Activated gamma-delta T cell treated with Interleukin-2 at 50 U/mL for 16 hours (primary cell): ENCODE measurements at places on chromosomes 1 and 21.

GRCh38 chr1:36872126-36872754, 162.1 kb downstream of the GRIK3 start:
- no peak for DNase-seq

DNA sequence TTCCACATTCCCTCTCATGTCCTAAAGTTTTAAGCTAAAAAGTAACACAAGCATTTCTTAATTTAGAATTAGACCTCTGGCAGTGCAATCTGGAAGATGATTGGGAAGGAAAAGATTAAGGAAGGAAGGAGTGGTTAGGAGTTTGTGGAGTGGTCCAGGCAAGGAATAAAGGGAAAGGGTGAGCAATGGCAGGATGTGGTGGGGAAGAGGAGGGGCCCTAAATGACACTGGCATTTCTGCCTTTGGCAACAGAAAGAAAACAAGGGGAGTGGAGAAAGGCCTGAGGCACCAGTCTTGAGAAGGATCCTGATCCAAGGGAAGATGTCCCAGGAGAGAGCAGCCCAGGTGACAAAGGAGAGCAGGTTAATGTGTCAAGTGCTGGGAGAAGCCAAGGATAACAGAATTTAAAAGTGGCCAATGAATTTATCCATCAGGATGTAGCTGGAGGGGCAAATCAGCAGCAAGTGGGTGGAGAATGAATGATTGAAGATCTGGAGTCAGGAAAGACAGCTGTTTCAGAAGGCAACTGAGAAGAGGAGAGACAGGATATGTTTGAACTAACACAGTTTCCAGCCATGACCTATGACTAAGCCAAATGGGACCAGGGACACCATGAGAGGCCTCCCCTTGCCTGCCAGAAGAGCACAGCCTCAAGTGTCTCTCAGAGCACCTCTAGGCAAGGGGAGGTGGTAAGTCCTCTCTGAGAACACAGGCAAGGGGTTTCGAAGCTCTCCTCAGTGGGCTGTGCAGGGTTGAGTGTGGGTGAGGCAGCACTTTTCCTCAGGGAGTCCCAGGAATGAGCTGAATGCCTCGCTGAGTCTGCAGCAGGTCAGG, 20.9 kb upstream of the LY9 start:
- DNase-seq = no peak

- no peak for DNase-seq
These were observed 139.6 kb downstream of the AKT3 start for GRCh38 chr1:243710467-243710866.

DNA sequence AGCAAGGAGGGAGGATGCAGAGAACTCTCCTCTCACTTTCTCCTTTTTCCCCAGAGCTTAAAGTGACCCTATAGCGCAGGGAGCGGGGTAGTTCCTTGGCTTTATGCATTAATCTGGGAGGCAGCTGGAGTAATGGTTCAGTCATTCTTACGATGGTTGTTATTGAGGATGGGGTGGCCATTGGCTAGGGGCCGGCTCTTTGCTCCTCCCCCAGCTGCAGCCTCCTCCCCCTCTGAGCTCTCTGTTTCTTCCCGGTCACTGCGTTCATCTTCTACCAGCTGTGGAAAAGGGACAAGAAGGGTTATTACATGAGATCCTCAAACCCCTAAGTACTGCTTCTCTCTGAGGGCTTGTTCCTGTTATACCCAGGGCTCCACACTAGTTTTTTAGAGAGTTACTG, 8.6 kb downstream of the CERS2 start:
- DNase-seq = no peak

DNA sequence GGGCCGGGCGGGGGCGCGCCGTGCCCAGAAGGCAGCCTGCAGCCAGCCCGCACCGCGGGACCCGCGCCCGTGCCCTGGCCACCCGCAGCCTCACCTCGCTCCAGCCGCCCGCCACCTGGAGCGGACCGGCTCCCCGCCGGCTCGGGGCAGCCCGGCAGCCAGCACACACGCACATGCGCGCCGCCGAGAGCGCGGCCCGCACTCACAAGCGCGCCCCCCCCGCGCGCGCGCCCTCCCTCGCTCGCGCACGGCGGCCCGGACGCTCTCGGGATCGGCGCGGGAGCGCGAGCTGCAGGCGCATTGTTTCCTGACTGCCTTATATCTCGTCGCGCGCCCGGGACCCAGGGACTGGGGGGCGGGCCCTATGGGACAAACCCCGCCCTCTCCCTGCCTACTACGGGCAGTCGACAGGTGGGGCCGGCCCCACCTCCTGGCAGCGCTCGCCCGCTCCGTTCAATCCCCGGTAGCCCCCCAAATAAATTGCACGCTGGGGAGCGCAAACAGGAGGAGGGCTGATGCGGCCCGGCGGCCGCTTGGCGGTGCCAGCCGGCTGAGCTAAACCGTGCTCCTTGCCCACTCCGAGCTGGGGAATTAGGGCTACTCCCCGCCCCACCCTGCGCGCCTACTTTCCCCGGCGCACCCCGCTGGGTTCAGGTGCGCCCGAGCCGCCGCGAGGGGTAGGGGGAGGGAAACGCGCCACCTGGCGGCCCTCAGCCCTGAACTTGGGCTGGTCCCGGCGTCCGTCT, at the start of gene MYCL:
Gene MYCL, minus strand, starts transcription at position 204 of the 746 bp plus-strand sequence. CDS start 483 bp downstream, outside the sequence.
- DNase-seq = peak; percentile 61

DNA sequence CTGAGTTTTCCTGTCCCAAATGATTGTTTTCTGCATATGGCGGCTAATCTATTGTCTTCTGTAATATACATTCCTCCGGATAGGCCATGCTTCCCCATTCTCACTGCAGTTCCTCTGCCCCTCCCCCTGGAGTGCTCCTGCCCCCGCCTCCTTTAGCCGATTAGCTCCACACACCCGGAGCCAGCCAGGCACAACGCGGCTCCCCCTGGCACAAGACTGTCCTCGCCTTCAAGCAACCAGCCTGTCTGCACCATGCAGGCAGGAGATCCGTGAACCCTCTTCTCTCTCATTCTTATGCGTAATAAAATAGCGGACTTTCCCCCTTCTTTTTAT, 18.0 kb downstream of the SERTAD4 start:
- DNase-seq = no peak

GRCh38 chr21:34845521-34846451, 177.0 kb downstream of the CLIC6 start:
- DNase-seq = no peak

DNA sequence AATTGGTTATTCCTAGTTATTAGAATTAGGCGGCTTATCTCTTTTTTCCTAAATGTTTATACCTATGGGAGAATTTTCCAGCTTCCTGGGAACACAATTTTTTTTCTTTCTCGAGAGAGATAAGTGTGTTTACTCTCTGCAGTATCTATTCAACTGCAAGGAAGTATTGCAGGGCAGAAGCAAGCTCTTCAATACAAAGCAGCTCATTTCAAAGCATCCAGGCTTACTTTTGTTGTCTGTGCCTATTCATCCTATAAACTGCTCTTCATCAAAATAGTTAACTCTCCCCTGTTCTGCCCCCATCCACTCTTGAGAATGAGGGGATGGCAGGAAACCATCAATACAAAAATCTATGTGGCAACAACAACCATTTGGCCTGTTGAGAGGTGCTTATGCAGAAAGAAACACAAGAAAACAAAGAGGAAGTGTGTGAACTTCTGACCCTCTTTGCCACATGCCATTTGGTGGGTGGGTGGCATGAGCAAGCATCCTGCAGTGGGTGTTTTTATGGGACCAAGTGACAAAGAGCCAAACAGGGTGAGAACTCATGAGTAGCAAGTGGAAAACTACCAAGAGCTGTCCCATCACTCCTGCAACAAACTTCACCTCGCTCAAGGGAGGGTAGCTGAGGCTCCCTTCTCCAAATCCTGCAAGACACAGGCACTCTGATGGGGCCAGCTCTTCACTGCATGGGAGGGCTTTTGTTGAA, 50.6 kb upstream of the MRPS6 start:
- DNase-seq = peak; percentile 33

GRCh38 chr21:17793246-17794123, 25.7 kb downstream of the C21orf91 start:
- DNase-seq = no peak

- DNase-seq = no peak
These were observed 8.3 kb upstream of the SLC2A1 start for GRCh38 chr1:42966688-42967612.

GRCh38 chr1:116738673-116739370, 15.4 kb upstream of the CD2 start:
- DNase-seq = peak; percentile 57

DNA sequence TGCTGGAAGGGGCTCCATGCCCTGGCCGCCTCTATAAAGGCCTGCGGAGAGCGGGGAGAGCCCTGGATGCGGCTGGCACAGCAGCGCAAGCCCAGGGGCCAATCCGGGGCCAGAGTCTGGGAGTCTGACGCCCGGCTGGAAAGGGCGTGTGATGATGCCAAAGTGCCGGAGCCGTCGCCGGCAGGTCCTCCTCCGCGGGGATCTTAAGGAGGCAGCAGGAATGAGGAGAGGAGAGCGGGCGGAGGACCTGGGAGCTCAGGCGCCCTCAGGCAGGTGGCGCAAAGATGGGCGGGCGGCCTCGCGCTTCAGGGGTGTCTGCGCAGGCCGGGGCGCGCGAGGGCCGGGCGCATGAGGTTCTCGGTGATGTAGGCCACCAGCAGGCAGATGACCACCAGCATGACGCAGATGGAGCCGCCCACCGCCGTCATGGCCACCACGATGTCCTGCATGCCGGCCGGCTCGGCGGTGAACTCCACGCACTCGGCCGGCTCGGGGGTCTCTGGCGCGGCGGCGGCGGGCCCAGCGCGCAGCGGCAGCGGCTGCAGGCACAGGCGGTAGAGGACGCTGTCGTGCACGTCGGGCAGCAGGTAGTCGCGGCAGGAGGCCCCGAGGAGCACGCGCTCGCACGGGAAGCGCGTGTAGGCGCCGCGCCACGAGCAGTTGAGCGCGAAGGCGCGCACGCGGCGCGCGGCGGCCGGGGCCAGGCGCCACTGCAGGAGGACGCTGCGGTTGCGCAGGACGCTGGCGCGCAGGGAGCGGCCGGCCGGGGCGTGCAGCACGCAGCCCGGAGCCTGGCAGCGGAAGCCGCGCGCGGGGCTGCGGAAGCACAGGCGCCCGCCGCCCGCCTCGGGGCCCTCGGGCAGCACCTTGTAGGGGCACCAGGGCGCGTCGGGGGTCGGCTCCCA, 653 bp downstream of the FNDC10 start:
- no peak for DNase-seq

- DNase-seq = no peak
These were observed 65.5 kb upstream of the SLC45A1 start for GRCh38 chr1:8252266-8252951.

DNA sequence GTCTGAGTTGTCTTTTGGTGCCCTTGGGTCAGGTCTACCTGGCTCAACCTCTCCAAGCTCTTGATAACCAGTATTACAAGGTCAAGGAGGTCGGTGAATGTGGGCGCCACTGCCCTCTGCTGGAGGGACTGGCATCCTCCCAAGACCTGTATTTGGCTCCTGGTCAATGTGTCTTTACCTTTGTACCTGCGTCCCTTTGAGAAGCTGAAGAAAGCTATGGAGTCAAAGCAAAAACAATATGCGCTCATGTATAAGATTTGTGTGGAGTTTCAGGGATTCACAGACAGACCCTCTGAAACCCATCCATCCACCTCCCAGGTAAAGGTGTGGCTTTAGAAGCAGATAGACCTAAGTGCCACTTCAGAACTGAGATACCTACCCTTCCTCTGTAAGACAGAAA, 61.8 kb upstream of the NBL1 start:
- DNase-seq = peak; percentile 77

DNA sequence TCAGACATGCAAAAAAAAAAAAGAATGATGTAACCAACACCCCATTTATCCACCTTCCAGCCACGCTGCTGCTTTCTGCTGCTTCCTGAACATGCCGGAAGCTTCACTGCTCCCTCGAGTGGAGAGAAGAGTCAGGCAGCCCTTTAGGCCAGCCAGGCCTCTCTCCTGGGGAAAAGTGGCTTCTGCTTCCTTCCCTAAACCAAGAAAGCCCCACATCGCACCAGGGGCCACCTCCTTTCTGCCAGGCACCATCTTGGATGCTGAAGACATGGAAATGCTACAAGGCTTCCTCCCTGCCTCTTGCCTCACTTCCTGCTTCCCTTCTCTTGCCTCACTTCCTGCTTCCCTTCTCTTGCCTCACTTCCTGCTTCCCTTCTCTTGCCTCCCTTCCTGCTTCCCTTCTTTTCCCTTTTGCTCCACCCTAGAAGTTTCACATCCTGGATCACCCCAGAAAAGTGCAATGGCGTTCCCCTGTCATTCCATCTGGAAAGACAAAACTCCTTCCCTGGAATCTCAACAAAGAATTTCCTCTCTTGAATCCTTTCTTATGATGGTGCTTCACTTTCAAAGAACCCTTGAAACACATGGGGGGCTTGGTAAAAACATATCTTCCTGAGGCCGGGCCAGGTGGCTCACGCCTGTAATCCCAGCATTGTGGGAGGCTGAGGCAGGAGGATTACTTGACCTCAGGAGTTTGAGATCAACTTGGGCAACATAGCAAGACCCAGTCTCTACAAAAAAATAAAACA, 18.7 kb downstream of the TNFRSF8 start:
- no peak for DNase-seq

GRCh38 chr1:164033782-164034181, 525.2 kb upstream of the PBX1 start:
- DNase-seq = no peak

DNA sequence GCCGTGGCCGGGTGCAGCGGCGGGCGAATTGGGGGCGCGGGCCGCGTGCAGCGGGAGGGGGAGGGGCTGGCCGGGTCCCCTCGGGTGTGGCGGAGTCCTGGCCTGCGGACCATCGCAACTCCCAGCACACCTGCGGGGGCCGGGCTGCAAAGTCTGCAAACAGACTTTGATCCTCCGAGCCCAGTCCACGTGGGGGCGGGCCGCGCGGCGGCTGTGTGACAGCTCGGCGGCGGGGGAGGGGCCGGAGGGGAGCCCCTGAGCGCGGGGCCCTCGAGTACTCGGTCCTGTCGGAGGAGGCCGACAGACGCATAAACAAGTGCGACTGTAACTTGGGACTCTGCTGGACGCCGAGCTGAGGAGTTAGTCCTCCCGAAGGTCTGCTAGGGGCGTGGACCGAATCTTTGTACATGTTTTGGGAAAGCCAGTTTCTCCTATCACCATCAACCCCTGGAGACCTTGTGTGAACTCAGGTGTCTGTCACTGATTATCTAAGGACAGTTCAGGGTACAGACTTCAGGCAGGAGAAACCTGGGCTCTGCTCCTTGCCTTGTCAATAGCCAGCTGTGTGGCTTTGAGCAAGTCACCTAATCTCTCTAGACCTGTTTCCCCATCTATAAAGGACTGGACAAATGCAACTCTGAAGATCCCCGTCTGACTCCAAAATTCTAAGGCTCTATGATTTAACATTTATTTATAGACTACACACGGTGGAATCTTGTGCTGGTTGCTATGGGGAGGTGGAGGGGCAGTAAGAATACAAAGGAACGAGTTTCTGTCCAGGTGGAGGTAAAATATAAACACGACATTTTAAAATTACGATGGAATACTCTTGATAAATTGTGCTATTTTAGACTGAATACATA, 710 bp upstream of the SLC30A1 start:
- peak; percentile 69 for DNase-seq

DNA sequence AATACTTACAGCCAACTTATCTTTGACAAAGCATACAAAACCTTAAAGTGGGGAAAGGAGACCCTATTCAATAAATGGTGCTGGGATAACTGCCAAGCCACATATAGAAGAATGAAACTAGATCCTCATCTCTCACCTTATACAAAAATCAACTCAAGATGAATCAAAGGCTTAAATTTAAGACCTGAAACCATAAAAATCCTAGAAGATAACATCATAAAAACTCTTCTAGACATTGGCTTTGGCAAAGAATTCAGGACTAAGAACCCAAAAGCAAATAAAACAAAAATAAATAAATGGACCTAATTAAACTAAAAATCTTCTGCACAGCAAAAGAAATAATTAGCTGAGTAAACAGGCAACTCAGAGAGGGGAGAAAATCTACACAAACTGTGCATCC, 335.6 kb upstream of the PBX1 start:
- DNase-seq = no peak

GRCh38 chr1:169128562-169128961, 22.1 kb downstream of the ATP1B1 start:
- DNase-seq = no peak

- DNase-seq = no peak
These were observed 2154.7 kb downstream of the MRPL39 start for GRCh38 chr21:23452384-23453083.
